RWPE1 (cell line): ENCODE measurements at places on chromosomes 4 and X.
A peak's percentile ranks its signal among the peaks of the same experiment; 100 is the strongest.

DNA sequence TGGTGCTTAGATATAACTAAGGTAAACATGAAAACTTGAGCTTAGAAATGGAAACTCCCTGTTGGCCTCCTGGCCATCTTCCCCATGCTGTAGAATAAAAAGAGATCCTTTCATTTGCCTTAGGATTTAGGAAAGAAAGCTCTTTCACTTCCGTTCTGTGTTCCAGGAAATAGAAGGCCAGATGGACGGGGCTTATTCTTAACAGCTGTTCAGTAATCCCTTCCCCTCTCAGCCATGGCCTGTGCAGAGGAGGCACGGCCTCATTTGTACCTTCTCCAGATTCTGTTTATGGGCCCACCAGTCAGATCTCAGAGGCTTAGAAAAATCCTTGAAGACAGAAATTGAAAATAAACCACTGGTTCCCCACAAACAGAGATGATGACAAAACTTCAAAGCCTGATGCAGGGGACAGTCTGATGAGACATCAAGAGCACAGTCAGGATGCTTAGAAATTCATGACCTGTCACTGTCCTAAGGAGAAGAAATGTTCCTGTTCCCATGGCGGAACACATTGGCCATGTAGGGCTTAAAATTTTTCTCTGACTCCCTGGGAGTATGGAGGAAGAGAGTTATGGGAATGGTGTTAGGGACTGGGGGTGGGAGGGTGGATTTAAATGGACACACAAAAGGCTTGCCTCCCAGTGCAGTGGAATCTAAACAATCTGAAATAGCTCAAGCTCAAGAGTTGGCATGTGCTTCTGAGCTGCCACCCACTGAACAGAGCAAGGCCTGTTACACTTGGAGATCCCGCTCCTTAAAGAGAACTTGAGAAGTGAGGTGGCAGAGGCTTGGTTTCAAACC is 188.8 kb downstream of the SOWAHB start:
- no peak for DNase-seq

GRCh38 chrX:134894373-134894895 is 96.4 kb upstream of the SMIM10 start:
- DNase-seq = no peak

- no peak for DNase-seq
Observed at GRCh38 chrX:43968359-43968781, 4.8 kb downstream of the NDP start.

DNA sequence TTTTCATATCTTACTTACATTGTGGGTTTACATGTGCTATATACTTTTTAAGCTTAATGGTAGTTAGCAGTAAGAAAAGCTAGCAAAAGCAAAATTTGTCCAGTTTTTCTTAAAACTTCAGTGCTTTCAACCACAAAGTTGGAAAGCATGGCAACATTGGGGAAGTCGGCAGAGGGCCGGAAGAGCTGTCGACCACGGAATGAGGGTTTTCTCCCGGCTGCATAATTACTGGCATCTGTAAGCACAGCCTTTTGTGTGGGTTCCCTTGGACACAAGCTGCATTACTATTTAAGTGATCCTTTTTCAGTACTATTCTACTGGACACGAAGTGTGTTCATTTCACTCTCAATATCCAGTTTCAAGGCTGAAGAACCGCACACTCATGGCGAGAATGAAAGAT is 560.4 kb downstream of the ANKRD50 start:
- no peak for DNase-seq

DNA sequence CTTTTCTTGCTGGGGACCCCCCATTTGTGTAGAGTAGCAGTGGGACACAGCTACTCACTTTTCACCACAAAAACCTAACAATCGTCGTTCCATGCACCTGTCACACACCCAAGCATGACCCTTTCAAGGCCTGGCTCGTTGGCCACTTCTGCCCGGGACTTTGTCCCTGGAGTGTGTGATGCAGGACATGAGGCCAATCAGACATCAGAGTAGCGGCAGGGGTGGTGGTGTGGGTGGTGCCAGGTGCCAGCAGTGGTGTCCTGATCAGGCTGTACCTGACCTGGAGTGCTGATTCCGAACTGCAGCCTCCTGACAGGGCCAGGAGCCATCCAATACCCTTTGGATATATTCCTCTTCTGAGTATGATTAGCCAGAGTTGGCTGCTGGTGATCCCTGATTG is 23.1 kb upstream of the PROM1 start:
- DNase-seq = no peak

DNA sequence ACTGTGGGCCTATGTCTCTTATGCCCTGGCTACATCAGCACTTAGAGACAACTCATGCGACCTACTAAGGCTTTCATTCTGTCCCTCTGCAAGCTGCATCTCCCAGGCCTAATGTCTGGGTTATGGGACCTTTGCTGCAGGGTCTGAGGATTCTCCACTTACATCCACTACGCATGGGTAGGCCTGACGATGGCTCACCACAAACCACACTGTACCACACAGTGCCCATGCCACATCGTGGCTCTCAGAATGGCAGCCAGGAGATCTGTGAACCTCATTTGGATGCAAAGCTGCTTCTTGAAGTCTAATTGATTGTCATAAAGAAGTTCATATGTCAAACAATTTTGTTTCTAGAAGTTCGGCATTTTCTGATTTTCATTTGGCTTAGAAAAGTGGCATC is 84.6 kb upstream of the BEND4 start:
- DNase-seq = no peak

- DNase-seq = no peak
Observed at GRCh38 chr4:172553216-172553615, 615.4 kb upstream of the GALNT7 start.

DNA sequence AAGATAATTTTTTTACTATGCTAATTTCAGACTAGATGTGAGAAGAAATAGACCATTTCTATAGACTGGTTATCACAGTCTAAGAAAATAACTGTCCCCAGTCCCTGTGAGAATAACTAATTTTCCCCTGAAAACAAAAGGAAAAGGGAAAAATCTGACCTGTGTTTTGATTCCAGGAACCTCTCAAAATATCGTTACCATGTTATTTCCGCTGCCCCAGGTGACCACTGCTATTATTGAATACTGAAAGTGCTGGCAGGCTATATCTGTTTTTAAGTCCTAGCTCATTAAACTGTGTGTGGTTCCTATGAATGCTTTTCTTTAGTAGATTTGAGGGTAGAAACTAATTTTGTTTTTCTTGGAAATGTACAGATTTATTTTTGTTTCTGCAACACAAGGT is 83.6 kb downstream of the GAB1 start:
- DNase-seq = no peak

DNA sequence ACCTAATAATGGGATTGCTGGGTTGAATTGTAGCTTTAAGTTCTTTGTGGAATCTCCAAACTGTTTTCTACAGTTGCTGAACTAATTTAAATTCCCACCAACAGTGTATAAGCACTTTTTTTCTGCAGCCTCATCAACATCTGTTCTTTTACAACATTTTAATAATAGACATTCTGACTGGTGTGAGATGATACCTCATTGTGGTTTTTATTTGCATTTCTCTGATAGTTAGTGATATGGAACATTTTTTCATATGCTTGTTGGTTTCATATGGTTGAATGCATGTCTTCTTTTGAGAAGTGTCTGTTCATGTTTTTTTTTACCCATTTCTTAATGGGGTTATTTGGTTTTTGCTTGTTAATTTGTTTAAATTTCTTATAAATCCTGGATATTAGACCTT is 1718.9 kb downstream of the C4orf33 start:
- DNase-seq = no peak

- DNase-seq = no peak
Observed at GRCh38 chr4:172927096-172927814, 241.4 kb upstream of the GALNT7 start.

- DNase-seq = no peak
Observed at GRCh38 chr4:153549405-153549804, 83.2 kb downstream of the TMEM131L start.

DNA sequence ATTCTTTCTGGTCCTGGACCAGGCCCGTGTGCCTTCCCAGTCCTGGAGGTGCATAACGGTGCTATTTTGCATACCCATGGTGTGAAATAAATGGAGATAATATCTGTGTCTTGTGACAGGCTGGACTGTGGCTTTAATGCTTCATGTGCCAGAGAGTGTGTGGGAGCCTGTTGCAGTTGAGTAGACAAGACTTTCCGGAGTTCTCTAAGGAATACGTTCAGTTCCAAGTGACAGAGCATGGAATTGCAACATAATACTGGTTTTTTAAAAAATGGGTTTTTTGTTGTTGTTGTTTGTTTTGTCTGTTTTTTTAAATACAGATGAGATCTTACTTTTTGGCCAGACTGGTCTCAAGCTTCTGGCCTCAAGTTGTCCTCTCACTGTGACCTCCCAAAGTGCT is 74.0 kb downstream of the HPRT1 start:
- DNase-seq = no peak

DNA sequence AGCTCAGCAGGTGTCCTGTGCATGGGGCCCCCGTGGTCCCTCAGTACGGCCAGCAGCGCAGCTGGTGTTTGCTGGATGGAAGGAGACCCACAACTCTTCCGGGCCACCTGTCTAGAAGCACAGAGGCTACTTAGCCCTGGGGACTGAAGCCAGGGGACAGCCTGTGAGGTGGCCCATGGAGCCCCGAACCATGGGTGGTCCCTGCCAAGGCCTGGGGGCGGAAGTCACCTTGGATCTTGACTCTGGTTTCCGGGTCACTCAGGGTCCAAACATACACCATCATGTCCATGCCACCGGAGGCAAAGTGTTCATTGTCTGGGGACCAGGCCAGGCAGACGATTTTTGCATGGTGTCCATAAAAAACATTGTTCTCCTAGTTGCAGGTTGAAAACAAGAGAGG is 39.5 kb downstream of the WDR1 start:
- no peak for DNase-seq

DNA sequence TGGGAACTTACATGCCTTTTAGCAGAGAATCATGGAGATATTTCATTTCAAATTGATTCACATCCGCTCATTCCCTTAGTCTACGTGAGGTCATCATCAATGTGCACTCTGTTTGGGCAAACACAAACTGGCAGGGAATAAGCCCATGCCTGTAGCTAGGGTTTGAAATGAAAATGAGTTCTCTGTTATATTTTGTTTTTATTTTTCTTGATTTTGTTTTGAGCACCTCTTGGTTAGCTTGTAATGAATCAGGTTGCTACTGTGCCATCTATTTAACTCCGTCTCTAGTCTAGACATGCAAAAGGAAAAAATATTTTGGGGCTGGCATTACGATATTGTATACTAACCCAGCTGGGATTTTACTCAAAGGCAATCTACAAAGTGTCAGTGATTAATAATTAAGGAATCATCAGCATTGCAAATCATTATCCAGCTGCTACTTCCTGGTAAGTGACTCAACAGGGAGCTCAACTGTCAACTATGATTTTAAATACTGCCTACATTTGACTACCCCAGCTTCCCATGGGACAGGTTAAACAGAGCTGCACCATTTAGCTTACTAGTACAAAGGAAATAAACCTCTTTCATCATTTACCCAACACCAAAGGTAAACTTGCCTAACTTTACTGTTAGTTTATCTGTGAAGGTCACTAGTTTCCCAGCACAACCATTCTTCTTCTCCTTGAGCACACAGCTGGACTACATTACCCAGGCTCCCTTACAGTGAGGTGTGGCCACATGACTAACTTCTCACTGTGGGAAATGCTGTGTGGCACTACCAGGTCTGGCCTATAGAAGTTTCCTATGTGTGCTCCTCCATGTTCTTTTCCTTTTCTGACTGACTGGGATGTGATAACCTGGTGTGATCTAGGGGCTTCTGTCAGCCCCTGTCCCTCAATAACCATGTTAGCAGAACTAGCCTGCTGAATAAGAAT is 21.2 kb upstream of the TRPC5OS start:
- DNase-seq = peak; percentile 1

- DNase-seq = no peak
Observed at GRCh38 chrX:56219700-56220099, 12.5 kb upstream of the KLF8 start.

DNA sequence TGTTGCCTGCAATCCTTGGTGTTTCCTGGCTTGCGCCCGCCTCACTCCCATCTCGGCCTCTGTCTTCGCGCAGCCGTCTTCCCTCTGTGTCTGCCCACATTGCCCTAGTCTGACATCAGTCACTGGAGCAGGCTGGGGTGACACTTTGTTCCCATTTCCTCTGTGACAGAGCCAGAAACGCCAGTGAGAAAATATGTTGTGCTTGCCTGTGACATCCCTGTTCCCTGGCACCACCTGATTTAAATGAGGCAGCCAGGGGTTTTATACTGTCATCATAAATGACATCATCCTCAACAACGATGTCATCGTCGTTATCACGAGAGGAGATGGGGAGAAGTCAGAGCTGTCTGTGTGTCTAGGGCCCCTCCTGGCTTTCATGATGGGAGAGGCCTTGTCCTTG is 29.1 kb downstream of the ZNF185 start:
- no peak for DNase-seq

GRCh38 chr4:175988511-175988910 is 77.1 kb upstream of the WDR17 start:
- DNase-seq = no peak

DNA sequence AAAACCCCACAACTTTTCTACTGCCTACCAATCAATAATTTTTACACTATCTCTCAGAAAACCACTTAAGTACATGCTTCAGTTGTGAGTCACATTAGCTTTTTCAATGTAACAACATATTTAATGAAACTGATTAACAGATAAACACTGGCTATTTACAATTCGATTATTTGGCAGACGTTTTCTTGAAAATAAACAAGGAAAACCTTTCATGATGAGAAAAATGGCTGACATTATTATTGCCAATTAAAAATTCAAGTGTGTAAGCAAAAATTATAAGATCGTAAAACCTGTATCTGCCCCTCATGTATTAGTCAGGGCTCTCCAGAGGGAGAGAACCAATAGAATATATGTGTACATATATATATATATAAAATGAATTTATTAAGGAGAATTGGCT is 1555.5 kb upstream of the IGFBP7 start:
- DNase-seq = no peak

GRCh38 chr4:140757232-140757630 is 1.0 kb upstream of the TBC1D9 start:
- DNase-seq = no peak

- DNase-seq = peak; percentile 32
Observed at GRCh38 chrX:54358424-54359211, 772 bp upstream of the WNK3 start.

DNA sequence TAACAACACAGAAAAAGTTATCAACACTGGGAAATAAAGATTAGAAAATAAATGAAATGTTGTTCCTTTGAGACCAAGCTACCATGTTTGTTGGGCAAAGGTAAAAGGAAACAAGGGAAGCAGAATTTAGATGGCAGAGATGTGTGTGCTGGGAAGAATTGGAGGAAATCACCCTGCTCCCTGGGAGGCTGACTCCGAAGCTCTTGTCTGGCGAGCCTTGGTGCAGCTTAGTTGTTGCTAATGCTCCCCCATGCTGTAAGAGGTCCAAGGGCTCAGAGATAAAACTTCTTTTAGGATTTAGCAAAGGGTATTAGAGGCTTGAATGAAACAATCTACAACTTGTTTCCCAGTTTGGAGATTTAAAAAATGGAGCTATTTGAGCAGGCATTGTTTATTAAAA is 123.8 kb upstream of the DDIT4L start:
- DNase-seq = no peak
